NCI-H187 (cell line): ENCODE measurements at places on chromosomes 5 and 9.
A peak's percentile ranks its signal among the peaks of the same experiment; 100 is the strongest.

GRCh38 chr9:83444110-83444509 lies 94.1 kb downstream of the FRMD3 start:
- DNase-seq = no peak

DNA sequence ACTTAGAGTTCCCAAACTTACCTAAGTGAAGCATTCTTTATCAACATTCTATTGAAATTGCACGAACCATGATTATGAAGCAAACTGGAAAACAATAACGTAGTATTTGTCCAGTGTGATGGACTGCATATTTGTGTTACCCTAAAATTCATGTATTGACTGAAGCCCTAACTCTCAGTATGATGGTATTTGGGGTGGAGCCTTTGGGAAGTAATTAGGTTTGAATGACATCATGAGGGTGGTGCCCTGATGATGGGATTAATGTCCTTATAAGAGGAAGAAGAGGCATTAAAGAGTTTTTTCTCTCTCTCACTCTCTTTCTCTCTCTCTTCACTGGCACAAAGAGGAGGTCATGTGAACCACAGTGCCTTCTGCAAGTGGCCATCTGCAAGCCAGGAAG lies 365.4 kb upstream of the PTGER4 start:
- DNase-seq = no peak

DNA sequence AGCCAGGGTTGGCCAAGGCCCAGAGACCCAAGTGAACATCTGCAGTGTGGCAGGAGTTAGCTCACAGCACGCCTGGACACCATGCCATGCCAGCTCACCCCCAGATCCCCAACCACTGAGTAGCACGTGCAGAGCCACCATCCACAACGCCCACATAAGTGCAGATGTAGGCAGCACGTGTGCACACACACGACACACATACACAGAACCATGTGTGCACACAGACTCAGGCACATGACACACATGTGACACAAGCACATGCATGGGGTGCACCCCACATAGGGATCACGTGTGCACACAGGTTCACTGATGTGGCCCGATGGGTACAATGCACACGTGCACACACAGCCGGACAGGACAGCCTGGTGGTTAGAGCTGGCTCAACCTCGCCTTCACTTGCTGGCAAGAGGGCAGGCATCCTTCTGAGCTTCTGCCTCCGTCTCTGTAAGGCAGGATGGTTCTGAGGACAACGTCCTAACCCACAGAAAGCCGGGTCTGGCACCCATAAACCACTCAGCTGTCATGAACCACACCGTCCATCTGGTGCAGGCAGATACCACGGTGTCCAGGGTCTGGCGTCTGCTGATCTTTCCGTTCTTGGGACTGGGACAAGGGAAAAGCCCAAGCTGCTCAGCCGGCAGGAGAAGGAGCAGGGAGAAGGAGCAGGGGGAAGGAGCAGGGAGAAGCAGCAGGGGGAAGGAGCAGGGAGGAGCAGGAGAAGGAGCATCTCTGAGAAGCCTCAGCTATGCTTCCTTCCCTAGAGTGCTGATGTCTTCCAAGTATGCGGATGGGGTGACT lies 12.0 kb downstream of the LRRC26 start:
- no peak for DNase-seq

- no peak for DNase-seq
Observed at GRCh38 chr9:754150-754931, 87.2 kb upstream of the DMRT1 start.

- DNase-seq = no peak
Observed at GRCh38 chr5:111075520-111075919, 4.0 kb downstream of the TSLP start.

GRCh38 chr5:167916261-167916691 lies 375.2 kb upstream of the WWC1 start:
- DNase-seq = no peak

DNA sequence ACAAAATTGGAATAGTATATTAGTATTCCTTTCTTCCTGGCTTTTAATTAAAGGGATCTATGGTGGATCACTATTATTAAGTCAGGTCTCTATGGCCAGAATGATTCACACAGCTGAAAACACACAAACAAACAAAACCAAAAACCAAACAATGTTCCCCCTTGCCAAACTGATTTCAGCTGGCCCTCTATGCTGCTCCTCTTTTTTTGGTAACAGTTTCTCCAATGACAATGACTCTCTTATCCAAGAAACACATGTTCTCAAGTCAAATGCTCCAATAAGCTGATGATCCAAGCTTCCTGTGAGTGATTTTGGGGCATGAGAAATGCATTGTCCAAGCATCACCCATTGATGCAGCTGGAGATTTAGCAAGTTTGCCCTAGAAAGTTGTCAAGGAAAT lies 193.4 kb upstream of the TUT7 start:
- DNase-seq = no peak

- DNase-seq = no peak
Observed at GRCh38 chr9:8346296-8346695, 546.7 kb upstream of the DMAC1 start.

DNA sequence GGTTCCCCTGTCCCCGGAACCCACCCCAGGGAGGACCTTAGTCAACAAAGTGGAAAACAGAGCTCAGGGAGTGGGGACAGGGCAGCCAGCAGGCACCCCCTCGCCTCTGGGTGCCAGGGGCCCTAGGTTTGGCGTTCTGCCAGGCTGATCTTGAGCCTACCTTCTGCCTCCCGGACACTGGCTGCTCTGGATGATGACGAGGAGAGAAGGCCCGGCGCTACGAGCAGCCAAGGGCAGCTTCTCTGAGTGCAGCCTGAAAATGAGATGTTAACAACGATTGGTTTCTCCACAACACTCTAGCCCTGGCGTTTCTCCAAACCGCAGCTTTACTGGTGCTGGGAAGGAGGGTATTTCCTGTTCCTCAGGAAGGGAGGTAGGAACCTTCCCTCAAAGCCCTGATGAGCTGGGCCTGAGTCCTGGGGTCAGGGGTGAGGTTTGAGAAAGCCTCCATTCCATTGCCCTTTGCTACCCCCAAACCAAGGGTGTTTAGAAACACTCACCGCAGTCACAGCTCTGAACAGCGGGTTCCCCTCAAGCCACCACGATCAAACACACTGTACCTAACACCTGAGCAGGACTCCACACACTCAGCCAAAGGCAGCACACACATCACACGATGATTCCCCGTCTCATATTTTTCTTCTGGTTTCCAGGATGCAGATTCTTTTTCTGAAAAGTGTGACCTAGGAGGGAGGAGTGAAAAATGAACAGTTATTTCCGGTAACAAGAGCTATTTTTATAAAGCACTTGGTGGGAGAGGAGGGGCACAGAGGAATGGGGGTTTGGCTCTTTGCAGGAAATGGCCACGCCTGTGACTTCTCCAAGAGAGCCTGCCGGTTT lies at the start of gene STING1:
STING1 (minus strand) TSS at position 709 of the 840 bp plus-strand sequence. CDS start 1,054 bp downstream, outside the sequence.
- DNase-seq = peak; percentile 89

- DNase-seq = no peak
Observed at GRCh38 chr5:17727098-17727497, 92.8 kb downstream of the TAF11L14 start.

GRCh38 chr5:67353500-67354450 lies 157.2 kb upstream of the CD180 start:
- peak; percentile 9 for DNase-seq
